Muscle of back (tissue), 13 donors: ENCODE measurements at places on chromosomes 5 and 9.

DNA sequence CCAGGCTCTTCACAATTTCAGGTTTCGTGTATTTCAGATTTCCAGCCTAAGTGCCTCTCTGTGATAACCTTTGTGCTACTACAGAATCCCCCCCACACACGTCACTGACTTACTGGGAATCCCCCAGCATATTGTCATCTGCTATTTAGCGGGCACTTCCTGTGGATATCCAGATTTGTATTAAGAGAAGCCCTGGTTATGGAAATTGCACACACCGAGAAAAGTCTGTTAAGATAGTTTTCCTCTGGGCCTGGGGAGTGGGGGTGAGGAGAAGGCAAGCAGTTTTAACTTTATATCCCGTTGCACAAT lies 269.9 kb downstream of the MED10 start:
- DNase-seq = no peak

- DNase-seq = no peak
Measured at GRCh38 chr9:136170006-136170901, 34.7 kb downstream of the LHX3 start.

DNA sequence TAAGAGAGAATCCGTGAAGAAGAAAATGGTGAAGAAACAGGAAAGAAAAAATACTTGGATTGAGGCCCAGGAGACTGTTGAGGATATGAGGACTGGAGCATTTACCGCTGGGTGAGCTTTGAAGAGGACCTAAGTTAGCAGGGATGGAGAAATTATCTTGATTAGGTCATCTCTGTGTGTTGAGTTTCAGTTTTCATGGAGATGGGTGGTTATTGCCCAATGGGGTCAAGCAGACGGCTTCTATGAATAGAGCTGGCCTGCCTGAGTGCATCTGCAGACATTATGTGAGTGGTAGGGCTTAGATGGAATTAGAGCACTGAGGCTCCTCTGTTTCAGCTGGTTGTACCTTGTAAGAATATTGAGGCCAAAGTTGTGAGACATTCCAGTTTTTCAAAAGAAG lies 245.4 kb upstream of the FBXL7 start:
- no peak for DNase-seq

GRCh38 chr5:15510831-15511230 lies 10.9 kb downstream of the FBXL7 start:
- DNase-seq = no peak

DNA sequence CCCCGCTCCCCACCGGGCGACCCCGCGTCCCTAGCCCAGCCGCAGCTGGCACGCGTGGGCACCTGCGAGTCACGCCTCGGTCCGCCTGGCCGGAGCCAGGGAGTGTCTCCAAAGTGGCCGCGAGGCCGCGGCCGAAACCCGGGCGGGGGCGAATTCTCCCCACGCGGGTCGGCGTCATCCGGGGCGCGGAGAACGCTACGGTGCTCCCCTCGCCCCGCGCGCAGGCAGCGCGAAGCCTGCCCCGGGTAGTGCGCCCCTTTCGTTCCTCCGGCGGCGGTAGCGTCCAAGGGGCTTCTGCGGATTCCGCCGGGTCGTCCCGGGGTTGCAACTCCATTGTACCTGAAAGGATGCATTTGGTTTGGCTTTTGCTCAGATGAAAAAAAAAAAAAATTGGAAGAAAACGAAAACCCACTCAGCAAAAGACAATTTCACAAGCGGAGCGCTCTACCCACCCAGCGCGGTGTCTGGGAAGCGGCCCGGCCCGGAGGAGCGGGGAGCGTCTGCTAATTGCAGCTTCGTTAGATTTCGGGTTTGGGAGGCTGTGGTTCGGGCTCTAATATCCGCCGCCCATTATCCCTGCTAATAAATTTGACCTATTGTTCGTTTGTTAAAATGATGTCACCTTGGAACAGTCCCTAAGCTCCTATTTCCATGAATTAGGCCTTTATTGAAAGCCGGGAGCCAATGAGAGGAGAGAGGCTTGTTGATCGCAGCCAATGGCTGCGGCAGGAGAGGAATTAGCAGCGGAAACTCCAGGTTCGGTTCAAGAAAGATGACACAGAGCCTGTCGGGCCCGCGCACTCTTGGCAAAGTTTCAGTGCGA lies at the start of gene TLX3:
TLX3 (plus strand) TSS at position 796 of the 823 bp plus-strand sequence. CDS start 118 bp downstream, outside the sequence.
- DNase-seq = no peak

DNA sequence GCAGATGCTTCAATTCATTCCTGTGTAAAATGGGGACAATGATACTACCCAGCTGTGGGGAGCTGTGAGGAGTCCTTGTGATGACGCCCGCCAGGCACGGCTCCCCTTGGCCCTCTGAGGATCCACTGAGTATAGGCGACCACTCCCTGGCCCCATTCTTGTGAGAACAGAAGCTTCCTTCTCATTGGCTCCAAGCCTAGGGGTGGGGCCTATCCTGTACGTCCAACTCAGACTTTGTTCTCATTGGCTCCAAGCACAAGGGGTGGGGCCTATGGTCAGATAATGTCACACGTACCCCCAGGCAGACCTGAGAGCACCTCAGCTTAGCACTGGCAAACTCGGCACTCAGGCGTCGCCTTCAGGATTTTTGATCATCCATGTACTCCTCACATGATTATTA lies 232.9 kb upstream of the MVB12B start:
- DNase-seq = no peak

GRCh38 chr9:3118081-3118480 lies 274.2 kb upstream of the PUM3 start:
- no peak for DNase-seq

GRCh38 chr5:59221769-59222168 lies 638.9 kb downstream of the RAB3C start:
- DNase-seq = no peak

GRCh38 chr5:476814-477175 lies 33.8 kb downstream of the EXOC3 start:
- no peak for DNase-seq

GRCh38 chr9:125745018-125745417 lies 2.2 kb upstream of the PBX3 start:
- DNase-seq = no peak

GRCh38 chr5:34495178-34495577 lies 160.9 kb upstream of the RAI14 start:
- no peak for DNase-seq

DNA sequence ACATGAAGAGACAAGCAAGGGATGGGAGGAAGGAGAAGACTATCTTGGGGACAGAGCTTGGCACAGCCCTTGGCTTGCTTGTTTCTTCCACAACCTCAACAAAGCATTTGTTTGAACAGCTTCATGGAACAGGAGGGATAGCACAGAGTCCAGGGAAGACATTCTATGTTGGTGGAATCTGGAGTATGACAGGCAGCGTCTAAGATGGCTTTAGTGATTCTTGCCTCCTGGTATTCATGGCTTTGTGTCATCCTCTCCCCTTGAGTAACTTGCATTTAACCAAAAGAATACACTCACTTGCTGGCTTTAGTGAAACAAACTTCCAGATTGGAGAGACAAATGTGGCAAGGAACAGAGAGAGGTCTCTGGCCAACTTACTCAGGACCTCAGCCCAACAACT lies 30.8 kb upstream of the RECK start:
- no peak for DNase-seq

DNA sequence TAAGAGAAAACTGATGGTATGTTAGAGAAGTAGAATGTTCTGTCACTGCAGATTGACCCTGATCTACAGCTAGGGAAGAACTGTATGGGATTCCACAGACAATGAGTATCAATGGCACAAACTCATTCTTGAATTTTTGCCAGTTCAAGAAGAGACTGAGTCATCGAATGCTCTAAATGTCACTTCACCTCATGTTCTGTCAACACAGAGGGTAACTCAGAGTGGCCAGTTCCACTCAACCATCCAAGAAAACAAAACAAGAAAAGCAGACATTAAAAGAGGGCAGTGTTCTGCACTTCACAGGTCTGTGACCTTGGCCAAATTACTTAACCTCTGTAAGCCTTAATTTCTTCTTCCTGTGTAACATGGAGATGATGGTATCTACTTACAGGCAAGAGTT lies 132.2 kb upstream of the HMHB1 start:
- DNase-seq = no peak

- no peak for DNase-seq
Measured at GRCh38 chr5:76230711-76231285, 147.6 kb downstream of the SV2C start.

- no peak for DNase-seq
Measured at GRCh38 chr9:133004999-133005760, 25.6 kb upstream of the GTF3C5 start.

- DNase-seq = no peak
Measured at GRCh38 chr5:140391732-140392131, 9.9 kb upstream of the ANKHD1 start.

DNA sequence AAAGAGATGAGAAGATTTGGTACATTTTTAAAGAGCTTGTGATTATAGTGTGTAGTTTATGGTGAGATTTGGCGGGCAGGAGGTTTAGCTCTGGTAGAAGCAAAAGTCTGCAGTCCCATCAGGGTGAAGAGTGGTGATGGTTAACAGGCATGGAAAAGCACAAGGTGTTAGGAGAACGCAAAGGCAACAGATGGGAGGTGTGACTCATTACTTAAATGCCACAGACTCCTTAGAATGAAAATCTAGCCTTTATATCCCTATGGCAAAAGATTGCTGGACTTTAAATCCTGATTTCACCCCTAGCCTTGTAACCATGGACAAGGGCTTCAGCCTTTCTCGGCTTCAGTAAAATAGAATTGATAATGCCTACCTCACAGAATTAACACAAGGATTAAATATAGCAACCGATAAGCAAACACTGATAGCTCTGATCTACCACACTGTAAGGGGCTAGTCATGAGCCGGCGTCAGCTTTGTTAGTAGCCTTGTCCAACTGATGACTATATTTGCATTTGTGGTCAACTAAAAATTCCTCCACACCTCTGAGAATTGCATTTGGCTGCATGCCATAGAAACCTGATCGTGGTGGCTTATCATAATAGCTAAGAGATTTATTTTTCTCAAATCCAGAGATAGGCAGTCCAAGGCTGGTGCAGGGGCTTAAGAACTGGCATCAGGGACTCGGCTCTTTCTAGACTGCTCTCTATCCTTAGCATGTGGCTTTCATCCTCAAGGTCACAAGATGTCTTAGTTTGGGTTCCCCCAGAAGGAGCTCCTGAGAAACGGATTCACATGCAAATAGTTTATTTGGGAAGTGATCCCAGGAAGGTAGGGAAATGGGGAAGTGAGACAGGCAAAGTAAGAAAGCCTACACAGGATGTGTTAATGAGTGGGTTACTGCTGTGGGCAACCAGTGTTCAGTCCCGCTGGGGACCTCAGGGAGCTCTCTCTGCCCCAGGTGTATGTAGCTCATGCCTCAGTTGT lies 19.6 kb downstream of the MFAP3 start:
- no peak for DNase-seq

GRCh38 chr5:13591621-13592020 lies 352.9 kb downstream of the DNAH5 start:
- DNase-seq = peak; percentile 73

DNA sequence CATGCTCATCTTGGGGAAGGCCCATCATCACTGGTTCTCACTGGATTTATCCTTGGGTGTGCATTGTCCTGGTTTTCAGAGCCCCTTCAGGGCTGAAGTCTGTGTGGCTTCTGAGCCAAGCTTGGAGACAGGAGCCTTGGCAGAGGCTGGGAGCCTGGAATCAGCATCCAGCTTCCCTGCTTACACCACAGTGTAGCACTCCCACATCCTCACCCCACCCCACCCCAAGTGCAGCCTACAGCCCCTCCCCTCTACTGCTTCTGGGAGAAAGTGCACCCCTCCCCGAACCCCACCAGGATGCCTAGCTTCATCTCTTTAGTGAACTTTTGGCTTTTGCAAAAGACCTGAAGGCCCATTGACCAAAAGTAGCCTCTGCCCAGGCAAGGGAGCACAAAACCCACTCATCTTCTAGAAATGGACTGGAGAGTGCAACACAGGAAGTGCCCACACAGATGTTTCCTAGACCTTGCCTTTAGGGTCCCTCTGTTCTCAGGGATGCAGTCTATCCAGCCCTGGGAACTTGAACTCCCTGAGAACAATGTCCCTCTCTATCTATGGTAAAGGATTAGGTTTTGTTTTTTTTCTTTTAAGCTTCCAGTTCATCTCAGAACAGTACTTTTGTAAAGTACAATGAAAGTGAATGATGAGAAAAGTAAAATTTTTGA lies 189.7 kb downstream of the PALM2AKAP2 start:
- DNase-seq = no peak

DNA sequence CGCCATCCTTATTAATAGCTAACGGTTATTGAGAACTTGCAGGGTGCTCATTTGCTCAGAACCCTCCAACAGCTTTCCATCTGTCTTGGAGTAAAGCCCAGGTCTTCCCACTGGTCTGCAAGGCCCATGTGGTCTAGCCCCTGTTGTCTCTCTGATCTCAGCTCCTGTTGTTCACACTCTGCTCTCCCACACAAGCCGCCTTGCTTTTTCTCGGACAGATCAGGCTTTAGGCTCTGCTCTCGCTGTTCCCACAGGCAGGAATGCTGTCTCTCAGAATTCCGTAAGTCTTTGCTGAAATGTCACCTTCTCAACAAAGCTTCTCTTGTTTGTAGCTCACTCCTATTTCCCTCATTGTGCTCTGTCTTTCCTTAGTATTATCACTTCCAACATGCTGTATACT lies 34.3 kb downstream of the GPR107 start:
- DNase-seq = no peak

- DNase-seq = peak; percentile 44
Measured at GRCh38 chr5:39977066-39977655, 552.4 kb upstream of the DAB2 start.

DNA sequence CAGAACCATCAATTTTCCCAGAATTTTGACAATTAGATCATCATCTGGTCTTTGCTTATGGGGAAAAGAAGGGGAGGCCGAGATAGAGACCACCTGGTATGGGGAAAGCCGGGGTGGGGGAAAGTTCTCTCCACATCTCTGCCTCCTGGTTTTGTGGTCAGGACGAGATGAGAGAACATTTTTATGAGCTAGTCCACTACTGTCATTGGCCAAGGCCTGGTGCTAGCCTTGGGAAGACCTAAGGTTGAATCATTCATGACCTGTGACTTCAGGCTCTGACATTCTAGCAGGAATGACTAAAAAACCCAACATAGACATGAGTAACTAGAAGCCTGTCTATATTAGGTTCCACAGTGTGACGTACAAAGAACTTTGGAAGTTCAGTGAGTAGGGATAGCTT lies 135.2 kb downstream of the PTTG1 start:
- peak; percentile 23 for DNase-seq

GRCh38 chr5:1262381-1262780 lies 32.5 kb downstream of the TERT start:
- DNase-seq = no peak

- DNase-seq = no peak
Measured at GRCh38 chr5:59716029-59716428, 177.5 kb downstream of the PDE4D start.

GRCh38 chr5:73853091-73853490 lies 227.1 kb downstream of the ARHGEF28 start:
- no peak for DNase-seq

DNA sequence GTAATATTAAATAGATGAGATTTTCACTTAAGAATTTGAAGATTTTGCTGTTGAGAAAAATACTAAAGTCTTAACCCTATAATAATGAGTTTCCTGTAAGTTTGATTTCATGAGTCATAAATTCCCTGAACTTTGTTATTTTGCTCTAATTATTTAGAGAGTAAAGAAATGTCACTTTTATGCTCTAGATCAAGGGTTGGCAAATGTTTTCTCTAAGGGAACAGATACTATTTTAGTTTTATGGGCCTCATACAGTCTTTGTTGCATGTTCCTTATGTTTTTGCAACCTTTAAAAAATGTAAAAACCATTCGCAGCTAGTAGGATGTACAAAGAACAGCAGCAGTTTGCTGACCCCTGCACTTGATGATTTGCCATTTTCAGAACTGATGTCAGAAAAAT lies 480 bp upstream of the TXNDC8 start:
- peak; percentile 28 for DNase-seq
